ENCODE measurements at places on chromosomes 5 and 9.

DNA sequence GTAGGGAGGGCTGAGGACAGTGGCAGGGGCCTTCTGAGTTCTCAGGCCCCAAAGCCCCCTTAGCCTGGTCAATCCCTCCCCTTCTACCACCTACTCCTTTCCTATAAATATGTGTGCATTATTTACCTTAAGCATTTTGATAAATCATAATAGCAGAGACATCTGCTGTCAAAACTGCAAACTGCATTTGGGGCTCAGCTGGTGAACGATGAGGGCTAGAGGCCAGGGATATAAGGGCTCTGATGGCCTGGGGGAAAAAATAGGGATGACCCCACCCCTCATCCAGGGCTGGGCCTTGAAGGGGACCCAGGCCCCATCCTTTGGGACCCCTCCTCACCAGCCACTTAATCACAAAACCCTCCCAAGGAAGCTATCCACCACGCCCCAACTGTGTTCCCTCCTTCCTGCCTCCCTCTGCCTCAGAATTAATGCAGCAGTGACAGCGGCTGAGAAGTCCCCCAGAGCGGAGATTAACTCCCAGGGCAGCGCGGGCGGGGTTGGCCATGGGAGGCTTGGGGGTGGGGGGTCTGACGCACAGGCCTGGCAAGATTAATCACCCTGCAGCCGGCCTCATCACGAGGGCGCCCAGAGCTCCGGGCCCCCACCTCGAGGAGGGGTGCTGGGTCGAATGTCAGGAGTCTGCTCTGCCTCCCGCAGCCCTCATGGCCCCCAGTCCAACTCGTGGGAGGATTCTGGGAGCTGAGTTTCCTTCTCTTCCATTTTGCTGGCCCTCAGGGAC is 42.1 kb downstream of the CXXC5 start:
- DNase-seq = peak; percentile 85

DNA sequence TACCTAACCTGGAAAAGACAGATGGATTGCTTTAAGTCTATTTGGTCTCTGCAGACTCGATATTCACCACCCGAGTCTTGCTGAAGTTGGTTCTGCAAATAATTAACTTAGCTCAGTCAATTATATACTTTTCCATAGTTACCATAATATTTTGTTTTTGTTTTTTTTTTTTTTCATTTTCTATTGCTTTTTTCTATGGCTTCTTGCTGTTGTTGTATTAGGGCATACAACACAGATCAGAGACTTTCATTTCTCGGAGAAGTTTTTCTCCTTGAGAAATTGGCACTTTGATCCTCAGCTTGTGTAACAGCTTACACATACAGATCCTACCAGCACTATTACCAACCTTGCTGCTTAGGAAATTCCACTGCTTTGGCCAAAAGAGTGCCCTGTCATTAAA is 88.0 kb downstream of the GPR21 start:
- no peak for DNase-seq

DNA sequence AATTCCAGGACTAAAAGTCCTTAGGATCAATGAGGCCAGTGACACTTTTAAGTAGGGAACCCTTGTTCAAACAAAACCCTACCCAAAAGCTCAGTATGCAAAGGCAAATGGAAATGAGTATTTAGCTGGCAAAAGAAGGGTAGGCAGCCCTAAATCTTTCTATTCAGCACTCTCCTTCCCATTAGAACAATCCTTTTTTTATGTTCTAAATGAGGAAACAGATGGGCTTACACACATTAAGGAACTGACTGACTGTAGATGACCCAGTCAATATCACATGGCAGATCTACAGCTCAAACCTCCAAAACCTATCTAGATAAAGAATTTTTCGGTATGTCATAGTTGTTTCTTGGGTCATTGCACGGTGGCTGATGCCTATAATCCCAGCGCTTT is 7.2 kb downstream of the CSNK1A1 start:
- no peak for DNase-seq

- DNase-seq = peak; percentile 42
Observed at GRCh38 chr9:111298731-111299598, 31.1 kb downstream of the OR2K2 start.

DNA sequence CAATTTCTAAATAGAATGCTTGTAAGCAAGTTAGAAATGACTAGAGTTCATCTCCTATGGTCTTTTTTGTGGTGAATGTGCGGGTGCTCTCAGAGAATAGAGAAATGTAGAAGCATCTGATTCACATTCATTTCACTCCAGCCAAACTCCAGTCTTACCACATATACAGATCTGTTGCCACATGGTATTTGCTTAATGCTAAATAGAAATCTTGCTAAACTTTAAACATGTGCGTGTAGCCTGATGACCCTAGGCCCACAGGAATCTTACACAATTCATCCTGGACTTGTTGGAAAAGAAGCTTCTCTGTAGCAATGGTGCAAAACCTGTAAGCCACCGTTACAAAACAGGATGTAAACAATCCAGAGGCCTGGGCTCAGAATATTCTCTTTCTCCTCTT is 135.2 kb downstream of the PCSK1 start:
- no peak for DNase-seq

DNA sequence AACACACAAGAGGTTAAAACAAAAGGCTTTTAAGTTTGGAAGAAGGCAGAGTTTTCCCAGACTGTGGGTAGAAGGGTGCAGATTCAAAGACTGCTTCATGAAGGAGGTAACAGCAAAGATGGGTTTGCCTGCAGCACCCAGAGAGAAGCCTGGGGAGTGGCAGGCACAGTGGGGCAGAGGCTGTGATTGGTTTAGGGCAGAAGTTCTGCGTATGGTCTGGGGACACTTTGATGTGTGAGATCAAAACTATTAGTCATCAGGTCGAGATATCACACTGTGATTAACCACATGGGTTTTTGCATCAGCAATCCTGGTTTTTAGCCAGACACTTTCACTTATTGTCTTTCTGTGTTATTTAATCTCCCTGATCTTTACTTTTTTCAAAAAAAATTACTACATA is 188.8 kb upstream of the GLRA1 start:
- DNase-seq = no peak

- no peak for DNase-seq
Observed at GRCh38 chr5:72231991-72232703, 87.9 kb downstream of the MRPS27 start.

DNA sequence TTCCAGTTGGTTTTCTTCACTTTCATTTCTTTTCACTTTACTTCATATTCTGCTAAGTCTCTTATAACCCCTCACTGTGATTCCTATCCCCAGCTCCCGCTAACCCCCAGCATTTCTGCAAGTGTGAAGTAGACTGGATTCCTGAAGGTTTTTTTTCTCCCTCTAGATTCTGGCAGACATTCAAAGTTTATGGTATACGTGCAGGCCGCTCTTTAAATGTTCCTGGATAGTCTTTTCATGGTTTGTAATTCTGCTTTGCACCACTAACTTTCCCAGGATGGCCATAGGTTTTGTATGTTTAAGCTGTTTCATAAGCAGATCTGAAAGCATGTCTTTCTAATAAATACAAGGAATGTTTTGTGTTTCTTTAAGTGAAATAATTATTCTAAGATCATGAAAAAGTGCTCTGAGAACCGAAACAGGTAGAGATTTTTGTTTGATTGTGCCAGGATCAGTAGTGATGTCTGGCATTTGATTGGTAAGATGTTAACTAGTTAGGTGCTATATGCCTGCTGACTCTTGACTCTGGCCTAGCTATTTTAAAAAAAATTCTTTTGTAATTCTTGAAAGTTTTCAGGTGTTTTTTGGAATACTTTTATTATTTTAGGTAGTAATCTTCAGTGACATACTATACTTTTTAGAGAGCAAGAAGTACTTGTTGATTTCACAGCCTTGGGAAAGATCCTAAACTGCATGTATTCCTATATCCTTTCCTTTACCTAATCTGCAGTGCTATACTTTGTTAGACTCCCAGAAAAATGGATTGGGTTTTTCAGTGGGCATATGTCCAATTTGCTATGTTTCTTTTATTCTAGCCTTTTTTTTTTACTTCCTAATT is 29.7 kb downstream of the CNOT6 start:
- DNase-seq = no peak

- DNase-seq = peak; percentile 35
Observed at GRCh38 chr5:180208038-180208434, 975 bp downstream of the RASGEF1C start.

DNA sequence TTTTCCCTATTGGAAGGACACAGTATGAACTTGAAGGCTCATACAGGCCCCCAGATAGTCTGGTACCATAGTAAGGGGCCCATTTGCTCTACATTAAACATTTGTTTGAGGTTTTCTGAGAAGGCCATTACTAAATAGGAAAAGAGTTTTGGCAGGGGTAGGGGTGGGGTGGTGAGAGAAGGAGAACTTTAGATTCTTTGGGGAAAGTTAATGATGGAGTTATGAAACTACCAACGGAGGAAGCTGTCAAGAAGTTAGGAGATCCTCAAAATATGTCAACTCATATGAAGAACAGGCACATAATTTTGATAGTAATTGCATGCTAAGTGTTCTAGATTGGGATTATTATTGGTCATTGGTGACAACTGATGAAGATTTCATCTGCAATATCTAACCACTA is 114.7 kb downstream of the TAF11L14 start:
- DNase-seq = no peak

DNA sequence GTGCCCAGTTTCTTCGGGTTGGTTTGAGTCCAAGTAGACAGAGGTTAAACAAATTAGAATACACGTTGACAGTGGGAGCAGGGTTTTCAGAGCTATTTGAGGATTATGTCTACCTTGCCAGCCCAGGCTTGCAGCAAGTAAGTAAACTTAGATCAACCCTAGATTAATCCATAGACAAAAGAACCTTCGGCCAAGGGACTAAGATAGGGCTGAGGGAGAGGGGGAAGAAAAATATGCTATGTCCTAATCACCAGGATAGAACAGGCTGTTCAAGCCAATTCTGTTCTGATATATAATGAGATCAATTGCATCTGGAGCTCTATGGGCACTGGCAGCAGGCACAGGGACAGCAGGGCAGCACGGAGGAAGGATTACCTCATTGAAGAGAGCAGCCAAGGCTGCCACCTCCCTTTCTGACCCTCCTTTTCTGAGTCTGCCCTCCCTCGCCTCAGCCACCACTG is 377.7 kb downstream of the PIK3R1 start:
- no peak for DNase-seq

DNA sequence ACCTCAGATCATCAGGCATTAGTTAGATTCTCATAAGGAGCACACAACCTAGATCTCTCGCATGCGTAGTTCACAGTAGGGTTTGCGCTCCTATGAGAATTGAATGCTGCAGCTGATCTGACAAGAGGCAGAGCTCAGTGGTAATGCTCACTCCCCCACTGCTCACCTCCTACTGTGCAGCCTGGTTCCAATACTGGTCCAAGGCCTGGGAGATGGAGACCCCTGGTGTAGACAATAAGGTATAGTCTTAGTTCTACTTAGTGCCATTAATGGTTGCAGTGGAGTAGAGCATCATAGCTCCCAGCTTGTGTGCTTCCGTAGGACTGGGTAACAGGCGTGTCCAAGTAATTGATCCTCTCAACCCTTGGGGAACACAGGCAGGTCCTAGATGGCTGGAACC is 70.4 kb upstream of the ANKRD55 start:
- DNase-seq = no peak

GRCh38 chr5:14036947-14037346 is 92.5 kb upstream of the DNAH5 start:
- no peak for DNase-seq

DNA sequence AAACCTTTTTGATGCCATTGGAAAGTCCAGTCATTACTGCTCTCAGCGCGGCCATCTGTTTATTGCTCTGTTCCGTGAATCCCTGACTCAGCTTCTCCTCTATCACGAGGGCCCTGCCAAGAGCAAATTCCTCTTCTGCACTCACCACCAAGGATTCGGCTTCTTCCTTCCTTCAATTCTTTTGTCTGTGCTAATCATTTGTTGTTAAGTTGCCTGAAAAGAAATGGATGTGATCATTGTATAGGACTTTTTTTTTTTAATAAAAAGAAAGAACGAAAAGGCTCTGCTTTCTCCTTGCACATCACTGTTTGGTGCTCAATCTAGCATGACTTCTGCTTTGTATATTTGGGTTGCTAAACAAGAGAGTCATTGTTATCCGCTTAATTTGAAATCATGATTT is 128.7 kb upstream of the PIK3R1 start:
- DNase-seq = peak; percentile 34

DNA sequence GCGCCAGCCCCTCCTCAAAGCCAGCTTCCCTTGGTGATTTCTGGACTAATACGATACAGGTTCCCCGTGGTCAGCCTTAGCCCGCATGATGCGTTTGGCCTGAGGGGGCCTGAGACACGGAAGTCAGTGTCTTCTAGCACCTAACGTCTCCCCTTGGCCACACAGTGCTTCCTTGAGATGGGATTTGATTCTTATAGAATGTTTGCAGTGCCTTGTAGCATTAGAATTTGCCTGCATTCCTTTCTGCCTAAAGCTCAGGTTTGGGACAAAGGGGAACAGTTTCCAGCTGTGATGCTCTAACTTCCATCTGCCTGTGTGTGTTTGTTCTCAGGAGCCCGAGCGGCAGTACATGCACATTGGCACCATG is 34.4 kb downstream of the CFAP90 start:
- DNase-seq = no peak

GRCh38 chr5:43000111-43000840 is 39.8 kb downstream of the ANXA2R start:
- peak; percentile 73 for DNase-seq

- no peak for DNase-seq
Observed at GRCh38 chr5:65913519-65913918, 12.9 kb upstream of the ERBIN start.

DNA sequence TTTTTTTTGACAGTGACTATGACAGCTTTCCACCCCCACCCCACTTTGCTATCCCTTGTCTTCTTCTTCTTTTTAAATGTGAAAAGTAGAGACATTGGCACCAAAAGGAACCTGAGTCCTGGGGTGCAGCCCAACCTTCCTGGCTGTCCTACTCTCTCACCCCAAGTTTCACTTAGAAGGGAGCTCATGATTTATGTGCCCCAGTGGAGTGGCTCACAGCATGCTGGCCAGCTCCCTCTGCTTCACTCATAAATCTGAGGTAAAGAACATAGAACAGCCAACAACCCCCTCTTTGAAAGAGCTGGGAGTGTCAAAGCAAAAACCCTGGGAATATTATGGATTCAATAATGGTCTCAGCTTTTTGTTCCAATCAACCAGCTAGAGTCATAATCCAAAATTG is 196.3 kb upstream of the DAPK1 start:
- no peak for DNase-seq

DNA sequence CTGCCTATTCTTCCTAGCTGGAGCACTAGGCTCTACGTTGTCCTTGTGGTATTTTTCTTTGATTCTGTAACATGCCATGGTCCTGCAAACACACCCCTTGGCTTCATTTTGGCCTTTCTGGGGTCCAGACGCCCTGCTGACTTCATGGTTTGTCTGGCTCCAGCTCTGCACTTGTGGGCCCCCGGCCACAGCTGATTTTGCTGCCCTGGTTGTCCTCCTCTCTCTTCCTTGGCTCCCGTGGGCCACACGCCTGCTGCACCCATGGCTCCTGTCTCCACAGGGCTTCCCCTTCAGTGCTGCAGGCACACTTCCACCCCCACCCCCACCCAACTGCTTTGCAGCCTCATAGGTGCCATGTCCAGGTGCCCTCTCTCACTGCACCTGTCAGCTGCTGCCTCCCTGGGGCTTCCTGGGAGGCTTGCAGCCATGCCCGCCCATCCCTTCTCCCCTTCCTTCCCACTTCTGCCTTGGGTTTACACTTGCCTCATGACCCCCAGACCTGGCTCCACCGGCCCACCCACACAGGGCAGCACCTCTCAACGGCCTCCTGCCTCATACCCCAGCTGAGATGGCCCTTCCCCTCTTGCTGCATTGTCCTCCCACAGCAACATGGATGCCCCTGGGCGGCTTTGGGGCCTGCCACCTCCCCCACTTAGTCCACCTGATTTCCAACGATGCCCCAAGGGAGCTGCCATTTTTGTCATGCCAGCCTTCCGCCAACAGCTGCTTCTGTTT is 25.6 kb downstream of the SLC6A3 start:
- DNase-seq = no peak
